ENCODE measurements at places on chromosomes 3 and 15.

DNA sequence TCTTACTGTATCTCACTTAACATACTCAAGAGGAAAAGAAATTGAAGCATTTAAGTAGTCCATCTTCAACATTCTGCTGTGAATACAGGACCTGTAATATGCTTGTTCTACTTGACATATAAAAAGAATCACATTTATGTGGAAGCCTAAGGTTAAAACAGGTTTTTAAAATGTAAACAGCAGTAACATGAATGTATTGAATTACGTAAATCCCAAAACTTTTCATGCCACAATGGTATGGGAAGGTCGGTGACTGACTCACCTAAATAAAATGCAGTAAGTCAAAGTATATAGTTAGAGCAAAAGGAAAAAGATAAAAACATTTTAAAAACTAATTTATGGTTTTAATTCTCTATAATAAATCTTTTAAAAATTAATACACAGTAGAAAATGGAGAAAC, 115.7 kb upstream of the TJP1 start:
- DNase-seq = no peak

GRCh38 chr3:8968375-8968882, 5.2 kb upstream of the RAD18 start:
- no peak for DNase-seq

- DNase-seq = no peak
Observed at GRCh38 chr3:34012102-34012461, 213.7 kb downstream of the PDCD6IP start.

DNA sequence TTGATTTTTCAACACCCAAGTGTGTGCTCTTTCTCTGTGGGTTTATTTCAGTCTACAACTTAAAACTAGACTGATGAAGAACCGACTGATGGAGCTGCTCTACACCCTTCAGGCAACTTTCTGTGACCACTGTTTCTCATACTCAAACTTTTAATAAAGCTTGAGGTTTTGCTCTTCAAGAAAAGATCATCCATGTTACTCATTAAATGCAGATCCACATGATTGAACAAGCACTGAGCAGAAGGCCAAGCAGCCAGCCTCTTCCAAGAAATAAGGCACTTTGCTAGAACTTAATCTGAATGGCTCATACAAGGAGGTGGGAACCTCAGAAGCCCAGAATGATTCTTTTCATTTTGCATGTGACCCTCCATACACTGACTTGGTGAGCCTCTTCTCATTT, 8.7 kb downstream of the SLC27A2 start:
- DNase-seq = no peak

- DNase-seq = no peak
Observed at GRCh38 chr15:80861731-80862170, 82.6 kb downstream of the CEMIP start.

GRCh38 chr3:197168606-197169005, 129.8 kb downstream of the DLG1 start:
- no peak for DNase-seq

Measured in GM12878 (cell line).